LHCN-M2 (cell line): ENCODE measurements at places on chromosomes 4 and X.

DNA sequence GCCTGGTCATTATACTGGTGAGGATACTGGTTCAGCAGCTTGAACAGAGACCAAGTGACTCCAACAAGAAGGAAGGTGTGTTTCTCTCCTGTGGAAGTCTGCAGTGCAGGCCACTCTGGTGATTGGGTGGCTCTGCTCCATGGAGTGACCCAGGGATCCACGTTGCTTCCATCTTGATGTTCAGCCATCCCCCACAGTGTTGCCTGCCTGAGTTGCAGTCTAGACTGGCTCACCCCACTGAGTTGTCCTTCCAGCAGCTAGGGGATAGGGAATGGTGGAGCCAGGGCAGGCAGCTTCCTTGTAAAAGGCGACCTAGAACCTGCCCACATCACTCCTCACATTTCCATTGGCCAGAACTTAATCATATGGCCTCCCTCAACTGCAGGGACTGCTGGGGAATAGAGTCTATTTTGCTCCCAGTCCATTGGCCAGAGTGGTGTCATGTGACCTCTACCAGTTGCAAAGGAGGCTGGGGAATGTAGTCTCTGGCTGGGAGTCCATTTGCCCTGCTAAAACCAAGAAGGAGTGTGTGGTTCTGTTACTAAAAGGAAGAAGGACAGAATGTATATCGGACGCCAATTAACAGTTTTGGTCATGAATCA, 8.0 kb downstream of the MAN2B2 start:
- peak; percentile 31 for DNase-seq

DNA sequence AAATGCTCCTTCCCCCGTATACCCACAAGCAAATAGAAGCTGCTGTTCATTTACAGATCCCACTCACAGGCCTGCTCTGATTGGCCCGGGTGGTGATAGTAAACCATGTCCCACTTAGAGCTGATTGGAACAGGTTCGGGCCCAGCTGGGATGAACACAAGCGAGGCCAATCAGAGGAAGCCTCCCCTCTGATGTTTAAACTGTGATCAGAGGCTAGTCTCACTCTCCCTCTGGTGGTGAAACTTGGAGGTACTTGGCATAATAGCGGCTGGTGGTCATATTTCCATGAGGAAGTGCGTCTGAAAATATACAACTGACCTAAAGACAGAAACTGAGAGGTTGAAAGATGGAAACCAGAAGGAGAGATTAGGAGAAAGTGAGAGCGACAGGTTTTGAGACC, 51.5 kb upstream of the TRPC3 start:
- DNase-seq: peak; percentile 26

GRCh38 chr4:69773484-69773883, 13.1 kb upstream of the SULT1B1 start:
- DNase-seq: no peak

DNA sequence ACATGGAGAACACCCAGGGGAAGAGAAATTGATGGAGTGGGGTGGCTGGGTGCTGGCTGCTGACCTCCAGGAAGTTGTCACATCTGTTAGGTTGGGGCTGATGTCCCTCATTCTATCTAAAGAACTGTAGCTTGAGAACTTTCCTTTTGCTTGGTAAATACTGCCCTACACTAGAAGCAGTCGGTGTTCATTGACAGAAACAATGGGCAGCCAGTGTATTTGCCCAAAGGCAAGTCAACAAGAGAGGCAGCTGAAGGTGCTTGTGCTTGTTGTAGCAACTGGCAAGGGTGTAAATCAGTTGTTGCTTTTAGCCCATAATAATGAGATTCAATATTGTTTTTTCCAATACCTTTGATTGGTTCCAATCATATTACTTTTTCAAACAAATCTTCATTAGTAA, 956 bp downstream of the TMEM154 start:
- no peak for DNase-seq

DNA sequence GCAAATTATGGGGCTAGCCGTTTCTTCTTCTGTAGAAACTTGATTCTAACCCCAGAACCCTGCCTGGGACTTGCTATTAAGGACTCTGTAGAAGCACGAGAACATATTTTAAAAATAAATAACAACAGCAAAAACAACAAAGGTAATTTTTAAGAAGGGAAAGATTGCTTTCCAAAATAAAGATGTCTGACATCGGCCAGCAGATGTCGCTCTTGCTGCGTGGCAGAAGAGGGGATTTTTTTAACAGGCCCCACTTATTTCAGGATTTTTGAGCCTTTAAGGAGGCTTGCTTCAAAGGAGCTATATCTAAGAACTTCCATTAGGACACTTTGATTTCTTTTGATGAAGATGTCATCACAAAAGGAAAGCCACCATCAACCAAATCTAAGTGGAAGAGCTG, 62.8 kb upstream of the EGFL6 start:
- DNase-seq: peak; percentile 34

- DNase-seq: no peak
Measured at GRCh38 chr4:124932447-124932846, 219.9 kb upstream of the ANKRD50 start.

- DNase-seq: no peak
Measured at GRCh38 chrX:11698702-11699101, 33.0 kb upstream of the ARHGAP6 start.

DNA sequence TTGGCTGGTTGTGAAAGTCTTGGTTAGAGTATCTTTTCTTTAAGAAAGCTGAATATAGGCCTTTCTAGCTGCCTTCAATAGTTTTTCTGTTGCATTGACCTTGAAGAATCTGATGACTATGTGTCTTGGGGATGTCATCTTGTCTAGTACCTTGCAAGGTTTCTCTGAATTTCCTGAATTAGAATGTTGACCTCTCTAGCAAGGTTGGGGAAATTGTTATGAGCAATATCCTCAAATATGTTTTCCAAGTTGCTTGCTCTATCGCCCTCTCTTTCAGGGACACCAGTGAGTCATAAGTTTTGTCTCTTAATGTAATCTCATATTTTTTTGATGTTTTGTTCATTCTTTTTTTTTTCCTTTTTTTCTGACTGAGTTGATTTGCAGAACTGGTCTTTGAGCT, 194.7 kb downstream of the RAB28 start:
- DNase-seq: peak; percentile 74

DNA sequence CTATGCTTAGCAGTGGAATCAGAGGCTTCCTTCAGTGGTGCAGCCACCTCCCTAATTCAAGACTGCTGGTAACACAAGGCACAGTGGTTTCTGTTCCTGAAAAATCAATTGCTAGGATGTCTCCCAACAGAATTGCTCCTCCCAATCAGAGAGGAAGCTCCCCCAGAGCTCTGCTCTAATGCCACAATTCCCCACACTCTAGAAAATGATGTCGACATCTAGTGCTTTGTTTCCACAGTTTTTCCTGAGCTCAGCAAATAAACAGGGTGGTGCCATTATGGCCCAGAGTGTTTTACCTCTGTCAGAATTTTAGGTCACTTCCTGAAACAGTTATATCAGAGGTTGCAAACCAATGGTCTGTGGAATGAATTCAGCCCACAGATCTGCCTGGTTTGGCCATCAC, 24.7 kb downstream of the TAB3 start:
- no peak for DNase-seq

DNA sequence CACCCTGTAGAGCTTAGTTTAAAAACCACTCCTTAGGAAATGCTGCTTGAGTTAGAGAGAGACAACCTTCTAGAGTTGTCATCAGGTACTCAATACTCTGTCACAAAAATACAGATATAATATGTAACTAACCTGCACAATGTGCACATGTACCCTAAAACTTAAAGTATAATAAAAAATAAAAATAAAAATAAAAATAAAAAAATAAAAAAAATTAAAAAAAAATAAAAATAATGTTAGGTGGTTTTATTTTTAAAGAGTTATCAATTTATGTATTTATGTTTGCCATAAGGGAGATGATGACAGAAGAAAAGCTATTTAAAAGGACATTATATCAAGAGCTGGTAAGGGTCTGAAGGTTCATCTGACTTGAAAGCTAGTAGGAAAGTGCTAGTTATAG, 397.9 kb downstream of the TMA16 start:
- no peak for DNase-seq

- DNase-seq: no peak
Measured at GRCh38 chrX:113529426-113530013, 688.9 kb upstream of the AMOT start.
